ENCODE measurements at places on chromosomes 7 and 10.
A peak's percentile ranks its signal among the peaks of the same experiment; 100 is the strongest.

DNA sequence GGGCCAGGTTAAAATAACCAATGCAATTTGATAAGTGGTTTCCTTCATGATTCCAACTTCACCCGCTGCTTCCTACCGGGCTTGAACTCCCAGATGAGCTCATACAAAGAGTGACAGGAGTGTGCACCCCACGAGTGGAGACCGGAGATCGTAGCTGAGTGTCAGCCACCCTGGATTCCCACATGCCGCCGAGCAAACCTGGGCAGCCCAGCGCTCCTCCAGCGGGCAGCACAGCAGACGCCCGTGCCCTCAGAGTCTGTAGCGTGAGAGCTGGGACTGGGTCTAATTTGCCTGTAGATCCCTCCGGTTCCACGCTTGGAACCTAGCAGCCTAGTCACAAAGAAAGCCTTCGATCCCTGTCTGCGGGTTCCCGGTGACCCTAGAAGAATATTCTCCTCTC is 476.1 kb upstream of the MGMT start:
- no peak for DNase-seq

DNA sequence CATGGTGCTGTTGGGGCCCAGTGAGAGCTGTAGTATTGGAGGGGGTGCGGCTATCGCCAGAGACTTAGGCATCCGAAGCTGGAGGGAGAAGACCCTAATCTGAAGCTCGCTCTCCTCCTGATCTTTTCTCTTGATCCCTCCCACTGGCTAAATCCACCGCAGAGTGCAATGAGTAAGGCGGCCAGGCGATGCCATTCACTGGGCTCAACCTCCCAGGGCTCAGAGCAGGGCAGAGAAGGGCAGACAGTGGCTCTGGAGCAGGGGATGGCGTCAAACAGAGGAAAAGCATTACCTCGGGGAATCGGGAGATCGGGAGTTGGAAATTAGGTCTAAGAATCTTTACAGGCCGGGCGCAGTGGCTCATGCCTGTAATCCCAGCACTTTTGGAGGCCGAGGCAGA is 18.8 kb upstream of the IFT22 start:
- DNase-seq, result no peak

- DNase-seq, result no peak
Observed at GRCh38 chr7:1899196-1899595, 229.1 kb downstream of the ELFN1 start.

- no peak for DNase-seq
Observed at GRCh38 chr10:80356989-80357850, 639 bp downstream of the DYDC2 start.

- DNase-seq, result no peak
Observed at GRCh38 chr7:89621925-89622641, 532.2 kb upstream of the STEAP1 start.

GRCh38 chr7:107051376-107051775 is 6.9 kb downstream of the PRKAR2B start:
- DNase-seq, result no peak

GRCh38 chr10:63260103-63260859 is 127.2 kb downstream of the NRBF2 start:
- DNase-seq, result no peak

- DNase-seq, result no peak
Observed at GRCh38 chr7:42856605-42856987, 55.3 kb downstream of the C7orf25 start.

DNA sequence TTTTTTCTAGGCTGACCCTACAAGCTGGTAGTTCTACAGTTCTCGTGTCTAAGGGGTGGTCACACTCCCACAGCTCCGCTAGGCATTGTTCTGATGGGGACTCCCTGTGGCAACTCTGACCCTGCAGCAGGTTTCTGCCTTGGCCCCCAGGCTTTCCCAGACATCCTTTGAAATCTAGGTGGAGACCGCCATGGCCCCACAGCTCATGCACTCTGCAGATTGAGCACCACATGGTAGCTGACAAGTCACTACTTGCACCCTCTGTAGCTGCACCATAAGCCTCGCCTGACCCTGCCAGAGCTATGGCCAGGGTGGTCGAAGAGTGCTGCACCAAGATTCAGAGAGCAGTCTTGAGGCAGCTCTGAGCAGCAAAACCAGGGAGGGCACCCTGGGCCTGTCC is 275.6 kb downstream of the LHFPL3 start:
- no peak for DNase-seq

GRCh38 chr10:24935504-24936292 is 16.7 kb downstream of the PRTFDC1 start:
- DNase-seq, result no peak

- no peak for DNase-seq
Observed at GRCh38 chr7:24898691-24899090, 81.3 kb downstream of the OSBPL3 start.

GRCh38 chr10:3775696-3776551 is 9.1 kb downstream of the KLF6 start:
- DNase-seq, result no peak

DNA sequence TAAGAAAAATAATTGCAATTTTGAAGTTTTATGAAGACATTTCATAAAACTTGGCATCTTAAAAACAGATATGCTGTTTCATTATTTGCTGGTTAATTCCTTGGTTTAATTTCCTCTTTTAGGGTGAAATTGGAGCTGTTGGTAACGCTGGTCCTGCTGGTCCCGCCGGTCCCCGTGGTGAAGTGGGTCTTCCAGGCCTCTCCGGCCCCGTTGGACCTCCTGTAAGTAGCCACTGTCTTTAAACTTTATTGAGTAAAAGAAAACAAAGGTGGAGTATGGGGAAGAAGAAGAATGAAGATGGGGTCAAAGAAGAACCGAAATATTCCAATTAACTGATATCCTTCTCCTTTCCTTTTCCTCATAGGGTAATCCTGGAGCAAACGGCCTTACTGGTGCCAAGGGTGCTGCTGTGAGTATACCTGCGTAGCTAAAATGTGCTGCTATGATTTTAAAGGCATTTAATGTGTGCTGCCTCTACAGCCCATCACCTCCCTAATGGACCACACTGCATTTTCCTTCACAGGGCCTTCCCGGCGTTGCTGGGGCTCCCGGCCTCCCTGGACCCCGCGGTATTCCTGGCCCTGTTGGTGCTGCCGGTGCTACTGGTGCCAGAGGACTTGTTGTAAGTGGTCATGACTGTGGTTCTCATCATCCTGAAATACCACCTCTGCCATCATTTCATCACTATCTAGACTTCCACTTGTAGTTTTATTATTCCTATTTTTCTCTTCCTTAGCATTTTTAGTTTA is 14.7 kb downstream of the COL1A2 start:
- DNase-seq, result no peak

DNA sequence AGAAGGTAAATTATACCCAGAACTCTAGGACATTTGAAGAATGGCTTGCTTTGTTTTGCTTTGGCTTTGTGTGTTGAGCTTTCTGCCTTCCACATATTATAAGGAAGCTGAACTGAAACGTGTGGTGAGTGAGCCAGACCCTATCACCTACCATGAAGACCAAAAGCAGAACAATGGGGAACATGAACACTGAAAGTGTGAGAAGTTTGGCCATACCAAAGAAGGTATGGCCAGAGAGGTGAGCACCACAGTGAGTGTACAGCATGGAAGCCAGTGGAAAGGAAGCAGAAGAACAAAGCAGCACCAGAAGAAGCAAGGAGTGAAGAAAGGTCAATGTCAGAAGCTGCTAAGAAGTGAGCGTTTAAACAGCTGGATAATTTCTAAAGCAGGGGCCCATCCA is 59.7 kb upstream of the CCDC71L start:
- DNase-seq, result no peak

- peak; percentile 74 for DNase-seq
Observed at GRCh38 chr10:118720685-118721538, 33.9 kb downstream of the CACUL1 start.

GRCh38 chr7:110421490-110422241 is 669.3 kb upstream of the LRRN3 start:
- DNase-seq, result no peak

DNA sequence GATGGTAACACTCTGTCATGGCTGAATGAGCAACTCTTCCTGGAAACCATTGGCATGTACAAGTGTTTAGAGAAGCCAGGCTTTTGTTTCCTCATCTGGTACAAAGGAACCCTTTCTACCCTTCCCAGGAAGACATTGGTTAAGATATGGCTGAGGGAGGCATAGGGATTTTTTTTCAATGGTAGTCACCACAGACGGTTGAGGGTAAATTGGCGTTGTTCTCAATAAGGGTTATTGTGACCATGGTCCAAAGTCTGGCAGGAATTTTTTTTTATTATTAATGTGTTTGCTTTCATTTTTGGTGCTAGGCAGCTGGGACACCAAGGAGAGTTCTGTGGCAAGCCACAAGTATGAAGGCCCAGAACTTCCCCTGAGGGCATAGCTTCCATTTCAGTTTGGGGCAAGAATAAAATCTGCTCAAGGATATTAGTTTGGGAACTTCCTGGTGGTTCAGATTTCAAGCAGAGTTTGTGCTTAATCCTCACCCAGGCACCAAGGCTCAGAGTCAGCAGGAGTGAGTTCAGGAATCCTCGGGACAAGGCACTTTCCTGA is at the start of gene PLEKHS1:
TSS of gene PLEKHS1 (plus strand) at position 502 of the 552 bp plus-strand sequence. CDS start 3,596 bp downstream, outside the sequence.
- DNase-seq, result no peak

DNA sequence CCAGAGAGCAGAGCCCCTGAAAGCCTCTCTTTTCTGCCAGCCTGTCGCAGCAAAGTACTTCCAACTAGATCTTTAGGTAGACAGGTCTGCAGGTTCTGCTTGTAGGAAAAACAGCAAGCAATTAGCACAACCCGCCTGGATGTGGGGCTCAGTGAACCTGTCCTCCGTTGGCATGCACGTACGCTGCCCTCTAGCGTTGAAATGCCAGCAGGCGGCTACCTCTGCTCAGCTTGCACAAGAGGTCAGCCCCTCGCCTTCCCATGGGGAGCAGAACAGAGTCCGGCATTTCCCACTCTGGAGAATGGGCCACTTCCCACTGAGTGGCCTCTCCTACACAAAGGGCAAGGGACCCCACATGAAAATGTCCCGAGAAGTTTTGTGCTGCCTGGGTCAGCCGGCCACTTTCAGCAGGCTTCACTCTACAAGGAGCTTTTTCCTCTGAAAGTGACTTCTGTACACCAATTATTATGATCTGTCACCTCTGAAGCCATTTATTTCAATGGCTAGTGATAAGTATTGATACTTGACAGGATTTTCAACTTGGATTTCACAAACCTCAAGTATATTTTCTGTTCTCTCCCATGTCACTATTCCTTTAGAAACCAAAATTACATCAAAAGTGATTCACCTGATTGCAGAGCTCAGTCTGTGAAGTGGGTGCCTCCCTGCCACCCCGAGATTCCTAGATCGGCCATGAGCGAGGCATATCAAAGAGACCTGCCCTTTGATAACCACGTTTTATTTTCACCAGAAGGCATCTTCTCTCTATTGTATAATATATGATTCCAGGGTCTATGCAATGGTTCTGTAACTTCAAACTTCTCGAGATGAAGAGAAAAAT is 56.7 kb downstream of the JCAD start:
- peak; percentile 71 for DNase-seq

DNA sequence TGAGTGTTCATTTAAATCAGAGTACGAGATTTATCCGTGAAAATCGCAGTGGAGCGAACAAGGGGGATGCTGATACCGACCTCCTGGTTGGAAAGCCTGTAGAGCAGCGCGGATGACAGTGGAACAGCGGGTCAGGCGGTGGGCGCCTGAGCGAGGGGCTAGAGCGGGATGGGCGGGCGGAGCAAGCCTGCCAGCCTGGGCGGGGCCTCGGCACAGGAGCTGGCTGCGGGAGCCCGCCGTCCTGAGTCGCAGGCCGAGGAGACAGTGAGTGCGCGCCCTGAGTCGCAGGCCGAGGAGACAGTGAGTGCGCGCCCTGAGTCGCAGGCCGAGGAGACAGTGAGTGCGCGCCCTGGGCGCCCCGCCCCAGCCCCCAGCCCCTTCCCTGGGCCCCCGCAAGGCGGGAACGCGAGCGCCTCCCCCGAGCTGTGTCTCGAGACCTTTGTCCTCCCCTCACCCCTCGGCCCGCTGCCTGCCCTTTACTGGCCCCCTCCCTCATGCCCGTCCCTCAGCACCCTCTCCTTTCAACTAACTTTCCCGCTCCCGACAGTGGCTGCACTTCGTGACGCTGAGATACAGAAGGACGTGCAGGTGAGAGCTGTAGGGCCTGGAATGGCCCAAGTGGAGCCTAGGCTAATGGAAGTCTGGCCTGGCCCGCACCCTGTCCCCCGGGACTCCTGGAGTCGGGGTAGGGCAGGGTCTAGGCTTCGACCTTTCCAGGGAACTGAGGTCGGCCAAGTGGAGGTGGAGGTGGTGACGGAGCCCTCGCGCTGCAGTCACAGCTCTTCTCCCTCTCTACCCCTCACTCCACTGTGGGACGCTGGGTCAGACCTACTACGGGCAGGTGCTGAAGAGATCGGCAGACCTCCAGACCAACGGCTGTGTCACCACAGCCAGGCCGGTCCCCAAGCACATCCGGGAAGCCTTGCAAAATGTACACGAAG is at the start of gene AS3MT:
TSS of gene AS3MT (plus strand) at position 213 of the 941 bp plus-strand sequence. CDS start at position 336, 123 bp downstream.
- DNase-seq, result no peak

DNA sequence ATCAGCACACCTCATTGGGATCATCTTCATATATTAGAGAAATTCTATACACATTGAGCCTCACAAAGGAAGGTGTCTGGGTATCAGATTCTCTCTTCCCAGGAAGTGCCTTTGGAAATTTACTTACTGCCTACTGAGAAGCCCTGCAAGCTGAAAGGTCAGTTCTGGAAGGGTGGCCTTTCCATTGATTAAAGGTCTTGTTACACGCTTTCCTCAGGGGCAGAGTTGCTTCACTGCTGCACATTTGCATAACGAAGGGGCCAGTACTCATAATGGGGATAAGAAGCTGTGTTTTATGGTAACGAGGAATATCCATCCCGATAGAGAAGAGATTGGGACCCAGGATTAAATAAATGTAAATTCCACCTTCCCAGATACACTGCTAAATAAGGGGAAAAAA is 19.4 kb upstream of the IL15RA start:
- no peak for DNase-seq

GRCh38 chr7:113131367-113131766 is 13.0 kb upstream of the SMIM30 start:
- no peak for DNase-seq

GRCh38 chr10:110864662-110865140 is 7.0 kb upstream of the PDCD4 start:
- DNase-seq, result no peak

DNA sequence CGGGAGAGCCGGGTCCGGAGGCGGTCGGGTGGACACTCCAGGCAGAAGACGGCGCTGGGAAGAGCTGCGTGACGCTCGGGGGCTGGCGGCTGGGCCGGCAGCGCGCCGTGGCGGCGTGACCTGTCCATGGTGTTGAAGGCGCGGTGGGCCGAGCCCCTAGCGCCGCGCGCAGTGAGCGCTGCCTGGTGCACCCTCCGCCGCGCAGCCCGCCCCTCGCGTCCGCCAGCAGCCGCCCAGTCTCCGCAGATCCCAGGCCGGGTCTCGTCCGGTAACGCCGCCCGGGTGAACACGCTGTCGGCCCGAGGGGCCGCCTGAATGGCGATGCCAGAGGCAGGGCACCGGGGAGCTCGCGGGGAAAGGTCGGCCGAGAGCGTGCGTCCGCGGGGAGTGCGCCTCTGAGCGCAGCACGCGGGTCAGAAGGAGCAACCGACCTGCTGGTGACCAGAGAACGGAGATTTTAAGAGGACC is 657 bp upstream of the TMEM178B start:
- no peak for DNase-seq

GRCh38 chr10:17075533-17076359 is 53.9 kb downstream of the CUBN start:
- no peak for DNase-seq

Data from mucosa of gallbladder (tissue), 1 donor.